ENCODE measurements at places on chromosomes 12 and 14.

DNA sequence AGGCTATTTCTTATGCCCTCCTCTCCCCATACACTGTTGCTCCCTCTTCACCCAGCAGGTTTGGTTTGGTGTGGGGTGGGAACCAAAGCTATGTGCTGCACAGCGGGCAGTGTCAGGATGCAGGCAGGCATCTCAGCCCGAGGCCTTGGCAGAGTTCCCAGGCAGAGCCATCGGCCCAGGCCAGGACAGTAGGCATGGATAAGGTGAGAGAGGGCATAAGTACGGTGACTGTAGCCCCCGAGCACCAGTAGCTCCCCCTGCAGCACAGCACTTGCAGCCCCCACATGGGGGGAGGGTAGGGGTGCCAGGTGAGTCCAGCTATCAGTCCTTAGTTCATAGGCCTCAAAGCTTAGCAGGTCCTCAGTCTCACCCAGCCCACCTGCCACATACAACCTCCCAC, 7.2 kb downstream of the KLHL33 start:
- DNase-seq = no peak

- DNase-seq = no peak
These were observed 1600.5 kb upstream of the SEL1L start for GRCh38 chr14:83133981-83134645.

- DNase-seq = no peak
These were observed 51.7 kb downstream of the RPH3A start for GRCh38 chr12:112843287-112843686.

DNA sequence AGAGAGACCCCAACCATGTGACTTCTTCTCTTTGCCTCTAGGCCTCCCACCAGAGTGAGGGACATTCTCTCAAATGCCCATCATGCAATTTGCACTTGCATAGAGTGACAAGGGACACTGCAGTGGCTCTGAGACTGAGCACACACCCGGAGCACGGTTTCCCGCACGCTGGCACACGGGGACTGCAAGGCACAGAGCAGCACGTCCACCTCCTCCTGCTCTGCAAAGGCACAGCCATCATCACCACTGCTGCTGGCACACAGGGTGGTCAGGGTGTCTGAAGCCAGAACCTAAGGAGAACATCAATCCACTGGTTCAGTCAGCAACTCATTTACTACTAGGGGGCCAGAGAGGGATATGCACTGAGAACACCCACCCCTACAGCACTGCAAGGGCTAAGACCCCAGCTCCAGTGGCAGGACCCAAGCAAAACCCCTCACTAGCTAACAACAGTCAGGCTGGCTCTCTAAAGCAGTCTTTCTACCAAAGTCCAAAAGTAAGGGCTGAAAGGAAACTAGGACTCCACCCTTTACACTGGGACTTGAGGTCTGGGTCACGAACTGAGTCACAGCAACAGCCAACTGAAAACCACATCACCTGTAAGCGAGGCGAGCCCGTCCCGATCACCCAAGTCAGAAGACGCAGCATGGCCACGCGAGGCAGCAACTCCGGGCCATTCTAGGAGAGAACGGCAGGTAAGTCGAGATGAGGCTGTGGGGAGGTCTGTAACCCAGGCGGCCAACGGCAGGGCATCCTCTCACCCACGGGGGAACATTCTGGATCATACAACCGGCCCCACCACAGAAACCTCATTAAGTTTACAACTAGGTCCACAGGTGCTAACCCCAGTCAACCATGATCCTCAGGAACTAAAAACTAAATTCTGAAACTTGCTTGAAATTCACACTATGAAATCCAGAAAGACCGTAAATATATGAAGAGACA, 37.9 kb downstream of the GCN1 start:
- DNase-seq = no peak

DNA sequence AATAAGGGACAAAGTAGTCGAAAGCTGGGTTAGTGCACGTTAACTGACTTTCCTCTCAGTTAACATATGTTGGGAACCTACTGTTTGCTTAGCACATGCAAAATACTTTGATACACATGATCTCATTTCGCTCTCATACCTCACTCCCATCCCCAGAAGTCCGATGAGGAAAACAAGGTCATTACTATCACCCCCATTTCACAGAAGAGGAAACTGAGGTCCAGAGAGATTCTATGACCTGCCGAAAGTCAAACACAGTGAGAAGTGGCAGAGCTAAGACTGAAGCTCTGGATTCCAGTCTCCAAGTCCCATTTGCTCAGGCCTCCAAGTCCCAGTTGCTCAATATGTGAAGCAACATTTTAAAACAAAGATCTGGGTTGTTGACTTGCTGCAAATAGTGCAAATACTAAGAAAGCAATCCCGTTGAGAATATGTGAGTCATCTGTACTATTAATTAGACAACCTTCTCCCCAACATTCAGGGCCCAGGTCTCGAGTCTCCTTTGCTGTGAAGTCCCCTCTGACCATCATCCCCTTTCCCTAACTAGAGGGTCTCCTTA, 170.6 kb upstream of the PWP1 start:
- no peak for DNase-seq
